NCI-H1048 (cell line): ENCODE measurements at places on chromosomes 12 and 14.
A peak's percentile ranks its signal among the peaks of the same experiment; 100 is the strongest.

GRCh38 chr12:19323805-19324204 lies 115.5 kb upstream of the AEBP2 start:
- no peak for DNase-seq

- peak; percentile 8 for DNase-seq
Measured at GRCh38 chr14:75132382-75133086, 5.7 kb upstream of the NEK9 start.

- no peak for DNase-seq
Measured at GRCh38 chr12:32419520-32419960, 20.2 kb downstream of the FGD4 start.

GRCh38 chr12:45674181-45674977 lies 55.1 kb upstream of the ARID2 start:
- no peak for DNase-seq

GRCh38 chr12:43165351-43165750 lies 386.7 kb downstream of the ADAMTS20 start:
- no peak for DNase-seq

- no peak for DNase-seq
Measured at GRCh38 chr12:122204167-122205052, 901 bp downstream of the B3GNT4 start.

GRCh38 chr12:24661657-24662096 lies 287.2 kb downstream of the BCAT1 start:
- DNase-seq = no peak

GRCh38 chr12:123938679-123939480 lies 33.8 kb downstream of the CCDC92 start:
- no peak for DNase-seq

DNA sequence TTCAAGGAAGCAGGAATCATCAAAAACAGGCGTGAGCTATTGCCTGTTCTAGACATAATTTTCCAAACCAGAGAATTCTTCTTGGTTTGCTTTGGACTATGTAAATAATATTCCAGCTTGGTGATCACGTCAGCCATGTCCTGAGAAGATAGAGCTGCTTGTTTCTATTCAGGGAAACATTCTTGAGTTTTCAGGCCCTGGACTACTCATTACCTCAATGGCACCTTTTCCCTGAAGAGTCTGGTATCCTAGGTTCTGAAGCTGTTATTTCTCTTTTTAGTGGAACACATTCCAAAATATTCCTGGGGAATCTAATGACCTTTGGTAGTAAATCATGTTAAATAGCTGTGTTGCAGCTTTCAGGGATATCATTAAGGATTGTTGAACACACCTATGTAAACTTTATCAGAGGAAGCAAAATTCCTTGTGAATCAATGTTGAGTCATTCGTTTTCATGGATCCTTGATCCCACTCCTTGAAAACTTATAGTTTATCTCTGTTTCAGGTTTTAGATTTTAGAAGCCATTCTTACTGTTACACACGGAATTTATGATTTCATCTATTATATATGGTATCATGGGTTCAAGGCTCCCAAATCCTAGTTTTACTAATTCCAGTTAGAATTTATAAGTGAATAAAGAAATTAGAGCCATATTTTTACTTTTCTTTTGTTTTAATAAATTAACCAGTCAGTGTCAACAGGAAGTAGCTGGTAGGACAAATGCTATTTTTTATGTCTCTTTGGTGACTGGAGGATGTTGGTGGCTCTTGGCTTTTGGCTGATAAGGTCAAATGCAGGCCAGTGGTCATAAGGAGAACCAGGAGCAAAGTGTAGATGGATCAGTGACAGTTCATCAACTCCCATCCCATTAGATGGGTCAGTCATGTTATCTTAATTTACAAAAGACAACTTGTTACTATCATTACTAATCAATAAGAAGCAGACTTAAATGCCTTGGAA lies 380.1 kb downstream of the ZFP36L1 start:
- DNase-seq = no peak

- no peak for DNase-seq
Measured at GRCh38 chr12:57584690-57585089, 6.3 kb upstream of the PIP4K2C start.

- DNase-seq = no peak
Measured at GRCh38 chr12:96117460-96117859, 76.7 kb upstream of the ELK3 start.

- no peak for DNase-seq
Measured at GRCh38 chr14:104085889-104086201, 345 bp downstream of the ASPG start.

GRCh38 chr12:92139634-92140150 lies 6.0 kb downstream of the BTG1 start:
- DNase-seq = no peak

DNA sequence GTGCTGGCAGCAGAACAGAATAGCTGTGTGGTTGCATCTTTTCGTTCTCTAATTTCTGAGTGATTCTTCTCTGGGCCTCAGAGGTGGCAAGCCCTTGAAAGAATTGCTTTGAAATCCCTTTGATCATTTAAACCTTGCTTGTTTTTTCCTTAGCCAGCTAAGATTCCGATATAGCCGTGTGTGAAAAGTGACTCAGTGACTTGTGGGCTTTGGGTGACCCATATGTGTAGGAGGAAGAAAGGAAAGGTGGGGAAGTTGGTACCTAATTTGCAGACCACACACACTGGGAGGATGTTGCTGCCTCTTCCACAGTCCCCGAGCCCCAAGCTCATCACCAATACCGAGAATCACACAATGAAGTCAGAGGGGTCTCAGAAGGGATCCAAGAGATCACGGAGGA lies 18.8 kb downstream of the SLC24A4 start:
- DNase-seq = no peak

DNA sequence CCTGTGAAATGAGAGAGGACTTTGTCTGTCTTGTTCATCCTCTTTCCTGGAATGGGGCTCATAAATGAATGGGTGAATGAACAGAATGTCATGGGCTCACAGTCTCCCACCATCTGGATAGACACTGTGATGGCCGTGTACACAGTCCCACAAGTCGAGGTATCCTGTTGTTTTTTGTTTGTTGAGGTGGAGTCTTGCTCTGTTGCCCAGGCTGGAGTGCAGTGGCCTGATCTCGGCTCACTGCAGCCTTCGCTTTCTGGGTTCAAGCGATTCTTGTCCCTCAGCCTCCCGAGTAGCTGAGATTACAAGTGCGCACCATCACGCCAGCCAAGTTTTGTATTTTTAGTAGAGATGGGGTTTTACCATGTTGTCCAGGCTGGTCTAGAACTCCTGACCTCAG lies 16.1 kb upstream of the PLA2G1B start:
- DNase-seq = no peak

GRCh38 chr12:31506515-31507306 lies 84.2 kb downstream of the DENND5B start:
- no peak for DNase-seq

- peak; percentile 54 for DNase-seq
Measured at GRCh38 chr14:103121846-103122584, 1.2 kb upstream of the TNFAIP2 start.

DNA sequence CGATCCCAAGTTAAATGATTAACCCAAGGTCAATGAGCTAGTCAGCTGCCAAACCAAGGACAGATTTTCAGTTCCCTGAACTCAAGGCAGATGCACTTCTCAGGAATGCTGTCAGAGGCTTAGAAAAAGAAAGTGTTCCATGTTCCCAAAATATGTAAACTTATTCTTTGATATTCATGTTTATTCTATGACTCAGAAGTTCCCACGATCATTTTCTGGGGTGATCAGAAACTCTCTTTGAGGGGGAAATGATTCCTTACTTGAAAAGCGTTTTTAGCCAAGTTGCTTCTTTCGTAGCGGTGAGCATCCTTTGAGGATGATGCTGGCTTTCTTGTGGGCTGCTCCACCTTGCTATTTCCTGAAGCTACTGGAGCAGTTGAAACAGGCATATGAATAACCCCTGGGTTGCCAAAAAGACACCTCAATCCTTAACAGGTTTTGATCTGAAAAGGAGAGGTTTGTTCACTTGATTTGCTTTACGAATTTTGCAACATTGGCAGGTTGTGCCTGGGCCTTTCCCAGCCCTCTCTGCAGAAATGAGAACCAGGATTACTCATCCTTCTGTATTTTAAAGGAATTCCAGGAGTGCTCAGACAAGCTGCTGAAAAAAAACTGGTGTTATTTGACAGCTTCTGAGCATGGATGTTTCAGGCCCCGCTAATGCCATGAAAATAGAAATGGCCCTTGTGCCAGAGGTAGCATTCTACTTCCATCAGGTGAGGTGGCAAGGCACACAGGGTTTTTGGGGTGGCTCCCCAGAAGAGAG lies 121.4 kb upstream of the HIF1A start:
- no peak for DNase-seq

DNA sequence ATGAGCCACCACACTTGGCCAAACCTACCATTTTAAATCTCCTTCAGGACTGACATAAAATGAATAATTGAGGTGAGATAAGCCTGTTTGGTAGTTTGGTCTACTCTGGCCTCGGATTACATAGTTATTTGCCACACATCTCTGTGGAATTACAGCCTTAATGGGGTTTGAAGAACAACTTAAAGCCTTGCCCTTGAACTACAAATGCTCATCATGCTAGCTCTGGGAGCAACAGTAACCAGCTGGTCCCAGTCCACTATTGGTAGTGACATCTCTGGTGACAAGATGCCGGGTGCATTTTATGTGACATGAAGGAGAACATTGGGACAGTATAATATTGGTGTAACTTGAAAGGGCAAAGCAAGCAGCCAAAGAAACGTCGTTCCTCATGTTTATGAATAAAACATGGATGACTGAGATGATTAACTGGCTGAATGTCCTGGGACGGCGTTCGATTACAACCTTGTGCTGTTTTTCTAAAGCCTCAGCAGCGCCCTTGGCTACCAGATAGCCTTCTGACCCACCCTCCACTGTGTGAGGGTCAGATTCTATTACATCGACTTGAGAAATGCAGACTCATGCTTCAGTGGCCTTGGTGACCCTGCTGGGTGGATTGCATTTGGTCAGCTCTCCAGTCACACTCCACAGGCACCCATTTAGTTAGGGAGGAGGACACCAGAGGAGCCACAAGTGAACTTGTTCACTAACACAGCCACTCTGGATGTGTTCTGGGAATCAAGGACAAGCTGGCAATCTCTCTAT lies 41.5 kb downstream of the BEST3 start:
- no peak for DNase-seq

- no peak for DNase-seq
Measured at GRCh38 chr12:1297206-1297605, 297.2 kb downstream of the FBXL14 start.

DNA sequence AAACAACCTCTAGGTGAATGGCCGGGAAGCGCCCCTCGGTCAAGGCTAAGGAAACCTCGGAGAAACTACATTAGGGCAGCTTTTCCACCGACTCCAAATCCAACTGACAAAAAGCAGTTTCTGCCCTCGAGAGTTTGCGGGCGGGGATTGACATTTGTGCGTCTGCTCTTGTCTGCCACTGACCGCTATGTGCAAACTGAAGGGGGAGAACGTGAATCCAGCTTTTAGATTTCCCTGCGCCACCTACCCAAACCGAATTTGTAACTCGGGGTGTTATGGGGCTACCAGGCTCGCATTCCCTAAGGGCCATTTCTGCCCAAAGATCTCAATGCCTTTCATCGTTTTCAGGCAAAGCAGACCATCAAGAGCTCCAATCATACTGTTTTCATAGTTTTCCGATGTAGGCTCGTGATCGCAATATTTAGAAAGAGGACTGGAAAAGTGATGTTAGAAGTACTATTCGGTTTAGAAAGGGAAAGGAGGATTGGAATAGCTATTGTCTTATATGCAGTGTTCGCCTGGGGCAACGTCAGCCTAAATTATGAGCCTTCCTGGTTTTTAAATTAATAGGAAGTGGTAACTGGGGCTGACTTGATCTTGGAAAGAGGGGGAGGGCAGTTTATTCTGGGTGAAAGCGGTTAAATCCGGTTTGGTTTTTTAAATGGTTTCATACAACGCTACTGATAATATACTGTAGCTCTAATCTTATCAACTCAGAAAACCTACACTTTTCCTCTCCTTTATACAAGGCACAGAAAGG lies 45.4 kb downstream of the BCAT1 start:
- DNase-seq = no peak

- no peak for DNase-seq
Measured at GRCh38 chr14:58131386-58131785, 20.6 kb downstream of the ARMH4 start.

DNA sequence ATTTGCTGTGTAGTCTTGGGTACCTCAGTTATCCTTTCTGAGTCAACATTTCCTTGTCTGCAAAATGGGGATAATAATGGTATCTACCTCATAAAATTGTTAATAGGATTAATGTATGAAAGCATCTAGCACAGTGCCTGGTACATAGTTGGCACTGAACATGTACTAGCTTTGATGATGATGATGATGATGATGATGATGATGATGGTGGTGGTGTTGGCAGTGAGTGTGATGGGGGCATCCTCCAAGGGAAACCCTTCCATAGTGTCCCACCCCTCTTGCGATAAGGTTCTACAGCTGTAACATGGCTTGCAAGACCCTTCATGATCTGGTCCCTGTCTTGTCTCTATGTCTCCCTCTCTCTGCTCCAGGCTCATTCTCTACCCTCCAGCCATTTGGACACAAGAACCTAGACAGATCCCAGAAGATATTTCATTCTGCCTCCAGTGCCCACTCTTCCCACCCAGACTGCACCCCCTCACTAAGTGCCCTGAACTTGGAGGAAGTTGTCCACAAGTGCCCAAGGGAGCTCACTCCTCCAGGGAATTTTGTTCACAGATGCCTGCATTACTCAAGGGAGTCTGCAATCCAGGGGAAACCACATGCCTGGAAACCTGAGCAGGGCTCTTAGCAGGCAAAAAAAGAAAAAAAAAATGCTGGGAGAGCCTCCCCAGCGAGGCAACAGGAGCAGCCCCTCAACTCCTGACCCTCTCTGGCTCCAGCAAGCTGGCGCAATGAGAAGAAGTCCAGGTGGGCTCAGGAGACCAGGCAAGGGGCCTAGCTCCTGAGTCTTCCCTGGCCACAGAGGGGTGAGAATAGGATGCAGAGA lies 10.1 kb upstream of the BDKRB1 start:
- no peak for DNase-seq

DNA sequence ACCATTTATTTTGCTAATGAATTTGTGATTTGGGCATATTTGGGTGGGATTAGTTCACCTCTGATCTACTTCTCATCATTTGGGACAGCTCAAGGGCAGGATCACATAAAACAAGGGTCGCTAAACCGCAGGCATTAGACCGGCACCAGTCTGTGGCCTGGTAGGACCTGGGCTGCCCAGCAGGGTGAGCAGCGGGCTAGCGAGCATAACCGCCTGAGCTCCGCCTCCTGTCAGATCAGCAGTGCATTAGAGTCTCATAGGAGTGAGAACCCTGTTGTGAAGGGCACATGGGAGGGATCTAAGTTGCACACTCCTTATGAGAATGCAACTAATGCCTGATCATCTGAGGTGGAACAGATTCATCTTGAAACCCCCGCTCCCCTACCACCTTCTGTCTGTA lies 785.3 kb downstream of the TRHDE start:
- no peak for DNase-seq

- no peak for DNase-seq
Measured at GRCh38 chr12:65520658-65521057, 242.2 kb downstream of the MSRB3 start.
